T-helper 17 cell (primary cell): ENCODE measurements at places on chromosomes 3 and 15. TPM values are rescaled to one million over a fixed set of nuclear protein-coding genes. Genes with fewer than 3 reads are reported as not detected.

DNA sequence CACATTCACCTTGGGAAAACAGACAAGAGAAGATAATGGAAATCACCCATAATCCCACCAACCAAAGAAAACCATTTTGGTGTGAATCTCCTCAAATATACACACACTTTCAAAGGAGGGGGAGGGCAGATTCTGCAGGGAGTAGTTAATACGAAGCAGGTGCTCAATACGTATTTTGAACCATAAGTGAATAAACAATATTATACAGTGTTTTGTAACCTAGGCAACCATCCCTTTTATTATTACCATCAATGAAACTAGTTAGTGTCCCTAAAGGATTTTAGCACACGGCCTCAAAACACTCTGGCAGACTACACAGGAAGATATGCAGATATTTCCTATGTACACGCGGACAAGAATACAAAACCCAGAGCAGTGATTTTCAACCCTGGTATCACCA, 6.1 kb downstream of the OSBPL10 start:
- H3K36me3 ChIP-seq: peaks cover 4% of the 10 kb centered on the region
- no peak overlapping the region for H3K4me3 ChIP-seq
- peaks cover 84% of the 10 kb centered on the region for H3K27me3 ChIP-seq
- no peaks in the 10 kb centered on the region for H3K4me1 ChIP-seq
- no peak overlapping the region for H3K27ac ChIP-seq

Gene CHRM5
- total RNA-seq: not detected

DNA sequence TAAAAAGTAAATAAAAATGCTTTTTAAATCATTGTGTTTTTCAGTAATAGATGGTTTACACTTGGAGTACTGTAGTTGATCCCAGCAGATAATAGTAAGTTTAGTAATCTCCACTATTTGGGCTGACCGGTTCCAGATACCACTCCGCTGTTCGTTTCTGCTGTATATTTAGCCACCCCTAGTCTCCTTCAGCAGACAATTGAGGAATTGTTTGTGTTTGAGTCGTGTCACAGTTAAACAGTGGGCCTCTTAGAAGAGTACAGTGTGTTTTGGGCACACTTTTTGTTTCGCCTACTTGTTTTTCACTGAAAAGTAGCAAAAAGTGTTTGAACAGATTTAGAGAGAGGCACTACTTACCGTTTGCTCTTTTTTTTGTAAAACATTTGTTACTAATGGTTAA, 33.2 kb downstream of the PAK2 start:
- no peaks in the 10 kb centered on the region for H3K36me3 ChIP-seq
- peaks cover 47% of the 10 kb centered on the region for H3K4me1 ChIP-seq
- H3K27me3 ChIP-seq: no peaks in the 10 kb centered on the region
- no peak overlapping the region for H3K4me3 ChIP-seq
- DNase-seq: no peak
- H3K27ac ChIP-seq: peak overlapping the region; percentile 83

- no peak for DNase-seq
- peaks cover 8% of the 10 kb centered on the region for H3K36me3 ChIP-seq
- H3K4me3 ChIP-seq: no peak overlapping the region
- no peaks in the 10 kb centered on the region for H3K27me3 ChIP-seq
- peaks cover 14% of the 10 kb centered on the region for H3K4me1 ChIP-seq
Observed at GRCh38 chr3:188351648-188352047, 197.7 kb downstream of the LPP start.

Gene TMC3
- not detected for total RNA-seq

GRCh38 chr3:10093678-10094077, 14.4 kb downstream of the FANCD2OS start:
- peaks cover 3% of the 10 kb centered on the region for H3K36me3 ChIP-seq
- peaks cover 3% of the 10 kb centered on the region for H3K4me1 ChIP-seq
- H3K4me3 ChIP-seq: no peak overlapping the region
- H3K27me3 ChIP-seq: no peaks in the 10 kb centered on the region
- H3K27ac ChIP-seq: no peak overlapping the region

DNA sequence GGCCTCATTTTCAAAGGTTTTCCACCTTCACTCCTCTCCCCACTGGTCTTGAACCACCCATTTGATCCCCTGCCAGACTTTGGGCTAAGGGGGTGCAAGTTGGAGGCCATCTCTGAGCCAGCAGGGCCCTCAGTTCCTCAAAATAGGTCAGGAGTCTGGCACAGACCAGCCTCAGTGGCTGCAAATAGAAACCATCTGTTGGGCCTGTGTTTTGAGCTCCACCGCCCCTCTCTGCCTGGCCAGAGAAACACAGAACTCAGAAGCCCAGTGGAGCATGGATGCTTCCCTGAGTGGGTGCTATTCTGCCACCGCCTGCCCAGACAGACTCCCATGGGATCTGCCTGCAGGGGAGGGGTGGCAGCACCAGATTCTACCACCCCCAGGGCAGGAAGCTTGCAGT, 56.3 kb downstream of the CORO2B start:
- H3K4me1 ChIP-seq: no peaks in the 10 kb centered on the region
- peaks cover 13% of the 10 kb centered on the region for H3K27me3 ChIP-seq
- no peak for DNase-seq

DNA sequence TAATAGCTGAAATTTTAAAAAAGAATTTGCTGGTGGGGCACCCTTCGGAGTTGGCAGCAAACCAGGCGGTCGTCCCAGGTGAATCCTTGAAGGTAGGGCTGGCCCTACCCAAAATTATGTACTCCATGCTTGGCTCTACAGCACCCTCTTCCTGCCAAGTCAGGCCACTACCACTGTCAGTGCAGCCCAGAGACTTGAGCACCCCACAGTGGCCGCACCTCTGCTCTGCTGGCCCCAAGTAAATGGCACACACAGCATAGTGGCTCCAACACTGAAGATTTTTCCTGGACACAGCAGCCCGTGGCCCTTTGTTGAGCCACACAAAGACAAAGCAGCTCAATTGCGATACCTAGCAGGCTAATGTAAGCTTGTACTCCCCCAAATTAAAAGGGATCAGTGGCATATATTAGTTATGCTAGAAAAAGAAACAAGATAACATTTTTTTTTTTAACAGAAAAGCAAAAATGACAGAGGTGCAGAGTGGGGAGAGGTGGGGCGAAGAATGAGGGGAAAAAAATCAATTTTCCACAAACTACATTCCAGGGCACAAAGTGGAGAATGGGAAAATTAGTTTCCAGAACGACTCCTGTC, 250.5 kb downstream of the UACA start:
- peaks cover 4% of the 10 kb centered on the region for H3K27me3 ChIP-seq
- no peak overlapping the region for H3K4me3 ChIP-seq
- no peak overlapping the region for H3K27ac ChIP-seq
- H3K36me3 ChIP-seq: no peaks in the 10 kb centered on the region
- H3K4me1 ChIP-seq: peaks cover 10% of the 10 kb centered on the region

Gene NGLY1
- 65.8 TPM for total RNA-seq

DNA sequence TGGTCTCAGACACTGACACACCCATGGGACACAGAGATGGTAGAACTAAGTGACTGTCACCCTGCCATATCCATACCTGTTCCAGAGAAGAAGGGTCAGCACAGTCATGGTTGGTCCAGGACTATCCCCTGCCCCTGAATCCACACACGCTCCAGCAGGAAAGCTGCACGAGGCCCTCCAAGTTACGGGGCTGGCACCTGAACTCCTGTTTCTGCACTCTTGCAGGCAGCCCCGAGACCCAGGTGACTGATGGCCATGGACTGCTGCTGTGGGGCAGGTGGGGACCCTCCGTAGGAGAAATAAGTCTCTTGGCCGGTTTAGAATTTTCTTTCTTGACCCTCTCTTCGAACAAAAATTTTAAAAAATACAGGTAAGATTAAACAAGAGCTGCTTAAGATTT, 30.6 kb downstream of the CHDH start:
- H3K27ac ChIP-seq: no peak overlapping the region
- peaks cover 10% of the 10 kb centered on the region for H3K27me3 ChIP-seq
- H3K4me3 ChIP-seq: no peak overlapping the region
- DNase-seq: no peak

DNA sequence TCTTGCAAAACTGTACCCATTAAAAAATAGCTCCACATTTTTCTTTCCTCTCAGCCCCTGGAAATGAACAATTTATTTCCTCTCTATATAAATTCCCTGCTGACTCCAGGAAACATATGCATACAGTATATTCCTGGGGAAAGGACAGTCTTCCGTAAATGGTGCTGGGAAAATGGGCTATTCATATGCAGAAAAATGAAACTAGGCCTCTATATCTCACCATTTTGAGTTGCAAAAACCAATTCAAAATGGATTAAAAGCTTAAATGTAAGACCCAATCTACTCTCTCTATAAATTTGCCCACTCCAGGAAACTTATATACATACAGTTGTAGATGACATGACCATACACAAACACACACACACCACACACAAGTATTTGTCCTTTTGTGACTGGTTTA, 85.9 kb upstream of the GPR149 start:
- H3K27ac ChIP-seq: no peak overlapping the region
- no peak overlapping the region for H3K4me3 ChIP-seq

GRCh38 chr3:129386984-129387383, 41.5 kb downstream of the EFCAB12 start:
- peaks cover 2% of the 10 kb centered on the region for H3K4me1 ChIP-seq
- H3K27me3 ChIP-seq: no peaks in the 10 kb centered on the region
- no peak for DNase-seq
- no peak overlapping the region for H3K4me3 ChIP-seq
- no peak overlapping the region for H3K27ac ChIP-seq
- peaks cover 3% of the 10 kb centered on the region for H3K36me3 ChIP-seq

DNA sequence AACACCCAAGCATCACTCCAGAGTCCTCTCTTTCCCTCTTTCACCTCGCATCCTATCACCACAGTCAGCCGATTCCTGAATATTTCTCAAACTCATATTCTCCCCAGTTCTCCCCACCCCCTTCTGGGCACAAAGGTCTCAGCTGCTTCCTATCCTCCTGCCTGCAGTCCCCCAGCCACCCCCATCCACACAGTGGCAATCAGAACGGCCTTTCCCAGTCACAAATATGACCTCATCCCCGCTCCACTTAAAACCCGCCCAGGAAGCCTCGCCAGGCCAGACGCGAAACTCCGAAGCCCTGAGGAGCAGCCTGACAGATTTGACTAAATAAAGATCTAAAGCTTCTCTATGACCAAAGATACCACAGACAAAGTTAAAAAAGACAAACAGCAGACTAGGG, 49.9 kb upstream of the LINGO1 start:
- H3K36me3 ChIP-seq: peaks cover 2% of the 10 kb centered on the region
- peaks cover 64% of the 10 kb centered on the region for H3K27me3 ChIP-seq
- H3K4me1 ChIP-seq: peaks cover 8% of the 10 kb centered on the region
- DNase-seq: no peak
- H3K4me3 ChIP-seq: no peak overlapping the region
- H3K27ac ChIP-seq: no peak overlapping the region

GRCh38 chr3:196868297-196868661, 559 bp downstream of the SENP5 start:
- H3K27ac ChIP-seq: peak overlapping the region; percentile 86
- DNase-seq: no peak
- H3K4me3 ChIP-seq: peak overlapping the region; percentile 98
- no peaks in the 10 kb centered on the region for H3K36me3 ChIP-seq

- DNase-seq: no peak
- H3K36me3 ChIP-seq: no peaks in the 10 kb centered on the region
- H3K4me3 ChIP-seq: no peak overlapping the region
- no peak overlapping the region for H3K27ac ChIP-seq
Observed at GRCh38 chr3:126077754-126078153, 6.2 kb downstream of the SLC41A3 start.

DNA sequence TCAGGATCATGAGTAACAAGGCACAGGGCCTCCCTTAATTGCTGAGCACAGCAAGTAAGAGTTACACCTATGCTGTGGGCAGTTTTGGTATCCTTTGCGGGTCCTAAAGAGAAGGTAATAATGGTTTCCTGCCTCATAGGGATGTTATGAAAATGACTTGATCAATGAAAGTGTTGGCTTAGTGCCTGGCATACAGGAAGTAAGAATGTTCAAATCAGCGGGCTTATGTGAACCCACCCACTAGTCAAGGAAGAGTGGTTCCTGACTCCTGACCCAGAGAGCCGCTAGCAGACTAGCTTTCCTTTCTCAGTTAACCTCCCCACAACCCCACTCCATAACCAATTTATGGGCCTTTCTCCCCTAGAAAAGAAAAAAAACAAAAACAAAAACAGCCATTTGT, 5.2 kb upstream of the ADAMTS9 start:
- H3K4me1 ChIP-seq: peaks cover 4% of the 10 kb centered on the region
- no peak overlapping the region for H3K4me3 ChIP-seq
- H3K36me3 ChIP-seq: peaks cover 4% of the 10 kb centered on the region
- DNase-seq: no peak
